ENCODE measurements at places on chromosomes 5 and 9.

- DNase-seq = no peak
Measured at GRCh38 chr5:89292487-89292886, 409.5 kb upstream of the MEF2C start.

- DNase-seq = no peak
Measured at GRCh38 chr9:131421691-131422090, 27.8 kb downstream of the PRRC2B start.

DNA sequence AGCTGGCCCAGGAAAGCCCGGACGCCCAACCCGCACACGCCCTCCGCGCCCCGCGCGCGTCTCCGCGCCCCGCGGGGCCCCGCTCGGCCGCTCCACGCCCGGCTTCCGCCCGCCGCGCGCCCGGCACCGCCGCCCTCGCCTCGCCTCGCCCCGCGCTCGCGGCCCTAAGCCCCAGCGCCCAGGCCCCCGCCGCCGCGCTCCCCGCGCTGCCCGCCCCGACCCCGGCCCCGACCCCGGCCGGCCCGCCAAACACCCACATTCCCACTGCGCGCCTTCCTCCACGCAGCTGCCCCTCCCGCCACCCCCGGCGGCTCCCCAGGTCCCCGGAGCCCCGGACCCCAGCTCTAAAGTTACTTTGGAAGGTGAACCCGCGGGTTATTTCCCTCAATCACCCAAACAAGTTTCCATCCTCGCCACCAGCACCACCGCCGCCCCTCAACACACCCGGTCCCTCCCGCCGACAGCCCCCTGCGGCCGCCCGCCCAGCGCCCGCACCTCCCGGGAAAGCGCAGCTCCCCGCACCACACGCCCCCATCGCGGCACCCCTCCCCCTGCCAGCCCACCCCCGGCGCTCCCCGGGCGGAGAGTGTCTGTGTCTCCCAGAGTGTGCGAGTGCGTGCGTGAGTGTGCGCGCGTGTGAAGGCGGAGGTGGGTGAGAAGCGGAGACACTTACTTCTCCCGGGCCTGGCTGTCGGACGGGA lies 439 bp downstream of the SSBP2 start:
- no peak for DNase-seq

DNA sequence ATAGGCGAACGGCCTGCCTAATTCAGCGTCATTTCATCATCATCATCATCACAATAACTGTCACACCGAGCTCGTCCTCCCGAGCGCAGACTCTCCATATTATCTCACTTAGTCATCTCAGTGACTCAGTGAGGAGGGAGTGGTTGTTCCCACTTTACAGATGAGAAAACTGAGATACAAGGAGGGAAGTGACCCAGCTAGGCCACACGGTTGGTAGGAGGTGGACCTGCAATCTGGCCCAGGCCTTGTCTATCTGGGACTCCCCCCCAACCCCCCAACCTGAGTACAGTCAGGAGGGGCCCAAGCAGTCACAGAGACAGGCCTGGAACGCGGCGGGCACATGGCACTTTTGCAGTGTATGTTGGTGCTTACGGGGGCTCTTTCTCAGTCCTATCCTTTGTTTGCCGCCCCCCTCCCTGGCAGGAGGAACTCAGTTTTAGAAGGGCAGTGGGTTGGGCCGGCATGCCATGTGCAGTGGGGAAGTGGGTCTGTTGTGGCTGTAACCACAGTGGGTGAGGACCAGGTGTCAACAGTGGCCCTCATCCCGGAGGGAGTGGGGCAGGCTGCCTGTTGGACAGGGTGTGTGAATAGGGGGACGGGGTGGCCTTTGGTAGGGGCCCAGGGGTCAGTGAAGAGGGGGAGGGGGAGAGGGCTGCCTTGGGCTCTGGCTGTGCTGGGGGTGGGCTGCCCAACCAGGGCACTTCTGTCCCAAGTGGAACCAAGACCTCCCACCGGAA lies 1.7 kb upstream of the RXRA start:
- no peak for DNase-seq

- DNase-seq = no peak
Measured at GRCh38 chr5:79963261-79964061, 27.6 kb downstream of the MTX3 start.

GRCh38 chr5:68041293-68041692 lies 174.3 kb upstream of the PIK3R1 start:
- DNase-seq = no peak

DNA sequence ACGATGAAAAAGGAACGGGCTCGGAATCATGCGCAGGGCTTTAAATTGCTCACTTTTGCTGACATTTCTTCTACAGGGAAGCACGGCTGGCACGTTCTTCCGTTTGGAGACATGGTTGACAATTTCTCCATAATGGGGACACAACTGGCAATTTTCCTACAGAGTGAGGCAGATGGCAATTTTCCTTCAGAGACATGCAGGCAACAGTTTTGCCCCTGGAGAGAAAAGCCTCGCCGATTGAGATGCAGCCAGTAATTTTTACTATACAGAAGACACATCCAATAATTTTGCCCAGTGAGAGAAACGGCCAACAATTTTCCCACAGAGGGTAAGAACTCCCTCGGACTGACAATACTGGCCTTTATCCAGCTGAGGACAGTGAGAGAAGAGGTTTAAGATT lies 90.9 kb upstream of the GPR151 start:
- DNase-seq = no peak

- DNase-seq = no peak
Measured at GRCh38 chr5:169970339-169970738, 10.0 kb downstream of the INSYN2B start.

- DNase-seq = no peak
Measured at GRCh38 chr9:136075881-136076678, 19.0 kb downstream of the NACC2 start.

DNA sequence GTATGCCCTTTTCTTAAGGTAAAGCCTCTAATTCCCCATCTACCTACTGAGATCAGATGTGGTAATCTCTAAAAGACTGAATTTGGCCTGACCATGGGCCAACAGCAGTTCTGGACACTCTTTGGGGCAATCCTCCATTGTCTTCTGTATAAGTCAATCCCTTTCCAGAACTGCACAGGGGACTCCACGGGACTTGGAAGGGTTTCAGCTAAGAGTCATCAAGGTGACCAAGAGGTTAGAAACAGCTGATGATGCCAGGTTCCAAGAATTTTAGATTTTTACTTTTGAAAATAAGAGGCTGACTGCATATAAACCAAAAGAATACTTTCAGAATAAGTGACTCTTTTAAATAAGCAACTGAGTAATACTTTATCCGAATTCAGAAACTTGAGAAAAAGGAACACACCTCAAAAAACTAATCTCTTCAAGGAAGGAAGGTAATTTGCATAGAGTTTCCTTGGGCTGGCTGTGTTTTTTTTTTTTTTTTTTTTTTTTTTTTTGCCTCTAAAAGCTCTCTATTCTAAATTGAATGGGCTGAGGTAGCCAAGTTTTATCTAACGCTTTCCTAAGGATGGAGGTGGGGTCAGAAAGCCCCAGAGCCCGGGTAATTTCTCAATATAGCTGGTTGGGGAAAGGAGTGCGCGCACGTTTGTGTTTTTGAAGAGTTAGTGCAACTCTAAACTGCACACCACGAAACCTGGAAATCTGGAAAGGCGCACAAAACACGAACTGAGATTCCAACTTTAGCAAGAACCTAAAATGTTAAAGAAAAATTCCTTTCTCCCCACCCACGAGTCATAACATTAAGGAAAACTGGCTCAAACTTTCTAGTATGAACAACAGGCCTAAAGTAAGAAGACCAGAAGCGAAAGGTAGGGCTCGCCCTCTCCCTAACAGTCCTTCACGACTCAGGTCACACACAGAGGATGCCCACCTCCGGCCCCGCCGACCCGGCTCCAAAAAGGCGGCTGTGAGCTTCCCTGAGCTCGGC lies 1.3 kb downstream of the VCP start:
- no peak for DNase-seq

DNA sequence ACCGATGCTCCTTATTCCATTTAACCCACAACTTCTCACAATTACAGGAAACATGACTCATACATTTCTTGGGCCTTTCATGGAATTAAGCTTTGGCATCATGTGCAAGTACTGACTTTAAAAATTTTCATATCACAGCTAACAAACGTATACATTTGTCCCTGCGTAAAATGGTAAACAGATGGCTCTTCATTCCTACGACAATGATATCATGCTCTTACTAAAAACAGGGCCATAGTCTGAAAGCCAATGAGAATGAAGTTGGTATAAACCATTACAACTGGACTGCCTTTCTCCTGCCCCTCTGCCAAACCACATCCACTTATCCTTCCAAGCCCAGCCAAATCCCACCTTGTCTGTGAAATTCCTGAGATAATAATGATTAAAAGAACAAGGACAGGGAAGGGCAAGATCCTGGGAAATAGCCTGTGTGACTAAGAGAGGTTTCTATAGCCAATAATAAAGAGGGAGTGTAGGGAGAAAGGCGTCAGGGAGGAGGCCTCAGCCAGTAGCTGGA lies 44.9 kb upstream of the ZNF366 start:
- DNase-seq = no peak

DNA sequence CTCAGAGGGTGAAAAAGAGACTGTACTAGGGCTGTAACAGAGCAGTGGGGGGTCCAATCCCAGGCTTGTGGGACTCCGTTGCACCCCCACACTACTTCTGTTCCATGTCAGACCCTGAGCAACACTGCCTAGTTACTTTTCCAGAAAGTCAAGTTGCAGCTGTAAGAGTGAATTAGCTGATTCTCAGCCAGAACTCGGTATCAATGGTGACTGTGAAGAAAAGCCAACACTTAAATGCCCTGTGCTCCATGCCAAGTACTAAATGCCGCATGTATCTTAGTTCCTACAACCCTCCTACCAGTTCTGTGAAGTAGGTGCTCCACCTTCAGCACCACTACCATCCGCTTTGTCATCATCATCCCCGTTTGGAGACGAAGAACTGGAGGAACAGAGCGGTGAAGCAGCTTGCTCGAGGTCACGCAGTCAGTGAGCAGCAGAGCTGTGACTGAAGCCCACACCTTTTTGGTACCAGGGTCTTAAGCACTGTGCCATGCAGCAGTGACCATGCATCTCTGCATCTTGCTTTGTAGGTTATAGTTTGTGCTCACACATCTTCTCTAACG lies 64.3 kb downstream of the NSG2 start:
- DNase-seq = no peak

DNA sequence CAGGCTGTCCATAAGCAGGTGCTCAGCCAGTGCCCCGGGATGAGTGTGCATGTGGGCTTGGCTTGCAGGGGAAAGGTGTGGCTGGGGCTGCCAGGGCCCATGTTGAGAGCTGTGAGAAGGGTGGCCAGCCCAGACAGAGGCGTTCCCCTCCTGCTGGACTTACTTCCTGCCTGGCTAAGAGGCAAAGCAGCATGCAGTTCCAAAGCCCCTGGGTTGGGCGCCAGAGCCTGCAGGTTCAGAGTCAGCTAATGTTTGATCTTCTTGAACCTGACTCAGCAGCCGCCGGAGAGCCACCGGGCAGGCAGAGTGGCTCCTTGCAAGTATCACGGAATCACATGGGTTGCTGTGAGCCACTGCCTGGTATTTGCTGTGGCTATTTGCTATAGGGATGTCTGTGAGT lies 168.4 kb upstream of the MAP1B start:
- peak; percentile 4 for DNase-seq

GRCh38 chr5:148986636-148987035 lies 76.2 kb downstream of the SH3TC2 start:
- DNase-seq = no peak

DNA sequence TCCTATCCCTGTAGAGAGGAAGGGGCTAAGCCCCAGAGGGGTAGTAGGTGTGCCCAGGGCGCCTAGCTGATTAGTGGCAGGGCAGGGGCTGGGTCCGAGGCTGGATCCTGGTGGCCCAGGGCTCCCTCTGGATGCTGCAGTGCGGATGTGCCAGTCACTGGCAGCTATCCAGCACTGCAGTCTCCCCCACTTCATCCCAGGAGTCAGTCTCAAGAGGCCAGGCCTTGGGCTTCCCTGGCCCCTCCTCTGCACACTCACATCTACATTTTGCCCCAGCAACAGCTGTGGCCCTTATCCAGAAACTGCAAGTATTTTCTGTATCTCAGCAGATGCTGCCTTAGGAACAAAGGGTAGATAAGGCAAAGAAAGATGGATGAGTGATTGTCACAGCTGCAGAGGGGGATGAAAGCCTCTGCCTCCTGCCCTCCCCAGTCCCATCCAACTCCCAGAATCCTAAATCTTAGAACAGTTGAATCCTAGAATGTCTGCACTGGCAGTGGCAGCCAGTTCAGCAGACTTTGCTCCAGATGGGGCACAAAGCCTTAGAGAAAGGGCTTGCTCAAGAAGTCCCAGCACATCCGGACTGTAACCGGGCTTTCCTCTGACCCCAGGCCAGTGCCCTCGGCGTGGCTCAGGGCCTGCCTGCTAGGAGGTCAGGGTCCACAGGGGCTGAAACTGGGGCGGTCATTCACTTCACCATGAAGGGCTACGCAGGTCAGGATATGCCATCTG lies 1.6 kb downstream of the ANXA6 start:
- DNase-seq = peak; percentile 42

GRCh38 chr9:5665059-5665458 lies 36.2 kb downstream of the RIC1 start:
- DNase-seq = no peak

DNA sequence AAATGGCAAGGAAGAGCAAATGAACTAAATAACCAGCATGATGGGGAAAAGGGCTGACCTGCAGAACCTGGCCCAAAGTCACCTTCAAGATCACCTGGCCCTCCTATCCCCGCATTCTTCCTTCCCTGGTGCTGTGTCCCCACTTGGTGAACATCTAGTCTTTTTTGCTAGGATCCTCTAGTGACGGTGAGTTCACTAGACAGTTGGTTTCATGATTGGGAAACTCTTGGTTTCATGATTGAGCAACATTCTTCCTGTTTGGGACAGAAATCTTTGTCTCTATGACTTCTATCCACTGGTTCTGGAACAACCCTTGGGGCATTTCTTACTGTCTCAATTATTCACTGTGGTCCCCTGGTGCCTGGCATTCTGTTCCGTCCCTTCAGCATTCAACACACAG lies 50.2 kb upstream of the DAB2IP start:
- peak; percentile 44 for DNase-seq

DNA sequence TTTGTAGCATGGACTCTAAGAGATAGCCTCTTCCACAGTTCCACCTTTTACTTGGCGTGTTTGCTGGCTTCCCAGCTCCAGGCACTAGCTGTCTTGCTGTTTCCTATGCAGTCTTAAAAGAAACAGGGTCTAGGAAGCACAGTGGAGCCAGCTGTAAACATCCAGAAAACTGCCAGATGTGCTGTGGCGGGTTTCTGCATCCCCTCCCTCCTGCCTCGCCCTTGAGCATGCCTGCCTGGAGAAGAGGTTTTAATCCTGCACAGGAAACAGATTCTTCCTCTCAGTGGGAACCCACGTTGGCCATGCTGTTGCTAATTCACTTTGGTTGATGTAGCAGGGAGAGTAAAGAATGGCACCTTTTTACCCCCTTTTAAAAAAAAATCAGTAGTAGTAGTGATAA lies 121.3 kb downstream of the RPS23 start:
- DNase-seq = no peak

DNA sequence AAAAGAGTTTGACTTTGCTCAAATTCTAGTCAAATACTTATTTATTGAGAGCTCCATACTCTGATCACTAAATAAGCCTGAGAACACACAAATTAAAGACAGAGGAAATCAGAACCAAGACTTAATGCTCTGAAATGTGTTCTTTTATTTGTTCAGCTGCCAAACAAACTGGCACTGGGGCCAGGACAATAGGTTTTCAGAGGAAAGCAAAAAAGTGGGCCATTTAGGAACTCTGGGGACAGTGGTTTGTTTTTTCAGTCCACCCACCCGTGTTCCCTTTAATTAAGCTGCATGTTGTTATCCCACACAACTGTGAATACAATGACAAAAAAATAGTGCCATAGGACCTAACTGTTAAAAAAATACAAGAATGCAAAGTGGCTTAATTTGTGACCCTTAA lies 95.4 kb upstream of the RETREG1 start:
- no peak for DNase-seq
